Right atrium auricular region (tissue), 2 donors: ENCODE measurements at places on chromosomes 12 and 14. TPM values are rescaled to one million over a fixed set of nuclear protein-coding genes. Genes with fewer than 3 reads are reported as not detected.

- DNase-seq: no peak
These were observed 68.0 kb downstream of the AVPR1A start for GRCh38 chr12:63083046-63083445.

- DNase-seq: no peak
These were observed 420.5 kb downstream of the GXYLT1 start for GRCh38 chr12:41724216-41724615.

DNA sequence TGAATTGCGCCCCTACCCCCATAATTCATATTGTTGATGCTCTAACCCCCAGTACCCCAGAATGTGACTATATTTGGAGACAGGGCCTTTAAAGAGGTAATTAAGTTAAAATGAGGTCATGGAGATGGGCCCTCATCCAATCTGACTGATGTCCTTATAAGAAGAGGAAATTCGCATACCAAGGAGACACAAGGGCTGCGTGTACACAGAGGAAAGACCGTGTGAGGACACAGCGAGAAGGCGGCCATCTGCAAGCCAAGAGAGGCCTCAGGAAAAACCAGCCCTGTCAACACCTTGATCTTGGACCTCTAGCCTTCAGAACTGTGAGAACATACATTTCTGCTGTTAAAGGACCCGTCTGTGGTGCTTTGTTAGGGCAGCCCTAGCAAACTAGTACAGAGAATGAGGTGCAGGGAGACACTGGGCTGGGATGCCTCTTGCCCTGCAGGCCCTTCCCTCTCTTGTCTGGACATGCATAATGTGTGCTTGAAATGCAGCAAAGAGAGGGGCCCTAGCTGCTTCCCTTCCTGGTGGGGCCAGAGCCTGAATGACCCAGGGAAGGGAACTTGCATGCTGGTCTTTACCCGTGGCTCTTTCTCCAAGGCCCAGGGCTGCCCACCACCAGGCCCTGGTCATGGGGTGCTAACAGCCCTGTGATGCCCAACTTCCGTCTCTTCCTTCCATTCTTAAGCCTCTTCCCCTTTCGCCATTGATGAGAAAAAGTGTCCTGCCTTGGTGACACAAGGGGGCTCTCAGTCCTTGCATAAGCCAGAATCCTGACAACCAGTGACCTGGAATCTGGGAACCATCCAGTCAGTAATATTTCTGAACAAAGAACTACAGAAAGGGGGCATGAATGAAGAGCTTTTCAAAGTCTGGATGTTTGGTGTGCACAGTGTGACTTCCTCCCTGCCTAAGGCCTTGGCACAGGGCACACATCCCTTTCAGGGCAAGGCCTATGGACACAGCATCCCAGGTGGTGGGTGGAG, 50.0 kb upstream of the GPATCH2L start:
- DNase-seq: no peak

DNA sequence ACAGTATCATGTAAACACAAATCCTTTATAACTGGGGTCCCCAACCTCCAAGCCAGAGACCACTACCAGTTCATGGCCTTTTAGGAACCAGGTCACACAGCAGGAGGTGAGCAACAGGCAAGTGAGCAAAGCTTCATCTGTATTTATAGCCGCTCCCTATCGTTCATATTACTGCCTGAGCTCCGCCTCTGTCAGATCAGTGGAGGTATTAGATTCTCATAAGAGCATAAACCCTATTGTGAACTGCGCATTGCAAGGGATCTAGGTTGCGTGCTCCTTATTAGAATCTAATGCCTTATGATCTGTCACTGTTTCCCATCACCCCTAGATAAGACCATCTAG, 49.9 kb downstream of the LRP6 start:
- DNase-seq: no peak

GRCh38 chr12:3542156-3542555, 51.2 kb downstream of the PRMT8 start:
- no peak for DNase-seq

DNA sequence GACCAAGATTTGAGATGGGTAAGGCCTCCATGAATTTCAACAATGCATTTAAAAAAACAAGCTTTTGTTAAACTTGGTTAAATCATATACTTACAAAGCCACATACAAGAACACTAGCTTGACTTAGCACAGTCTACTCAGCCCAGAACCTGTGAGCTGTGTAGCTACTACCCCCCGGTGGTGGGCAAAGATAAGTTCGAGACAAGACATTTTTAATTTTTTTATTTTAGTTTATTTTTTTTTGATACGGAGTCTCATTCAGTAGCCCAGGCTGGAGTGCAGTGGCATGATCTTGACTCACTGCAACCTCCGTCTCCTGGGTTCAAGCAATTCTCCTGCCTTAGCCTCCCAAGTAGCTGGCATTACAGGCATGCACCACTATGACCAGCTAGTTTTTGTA, 3.7 kb upstream of the NECAP1 start:
- no peak for DNase-seq

DNA sequence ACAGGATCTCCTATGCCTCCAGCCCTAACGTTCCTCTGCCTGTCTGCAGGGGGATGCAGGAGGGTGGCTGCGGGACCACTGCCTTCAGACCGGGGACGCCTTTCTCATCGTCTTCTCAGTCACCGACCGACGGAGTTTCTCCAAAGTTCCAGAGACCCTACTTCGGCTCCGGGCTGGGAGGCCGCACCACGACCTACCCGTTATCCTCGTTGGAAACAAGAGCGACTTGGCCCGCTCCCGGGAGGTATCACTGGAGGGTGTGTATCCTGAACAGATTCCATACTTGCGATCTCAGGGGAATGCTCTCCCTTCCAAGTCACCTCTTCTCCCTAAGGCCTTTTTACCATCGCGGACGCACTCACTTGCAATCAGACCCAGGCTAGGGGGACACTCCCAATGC, 3.0 kb downstream of the REM2 start:
- no peak for DNase-seq

DNA sequence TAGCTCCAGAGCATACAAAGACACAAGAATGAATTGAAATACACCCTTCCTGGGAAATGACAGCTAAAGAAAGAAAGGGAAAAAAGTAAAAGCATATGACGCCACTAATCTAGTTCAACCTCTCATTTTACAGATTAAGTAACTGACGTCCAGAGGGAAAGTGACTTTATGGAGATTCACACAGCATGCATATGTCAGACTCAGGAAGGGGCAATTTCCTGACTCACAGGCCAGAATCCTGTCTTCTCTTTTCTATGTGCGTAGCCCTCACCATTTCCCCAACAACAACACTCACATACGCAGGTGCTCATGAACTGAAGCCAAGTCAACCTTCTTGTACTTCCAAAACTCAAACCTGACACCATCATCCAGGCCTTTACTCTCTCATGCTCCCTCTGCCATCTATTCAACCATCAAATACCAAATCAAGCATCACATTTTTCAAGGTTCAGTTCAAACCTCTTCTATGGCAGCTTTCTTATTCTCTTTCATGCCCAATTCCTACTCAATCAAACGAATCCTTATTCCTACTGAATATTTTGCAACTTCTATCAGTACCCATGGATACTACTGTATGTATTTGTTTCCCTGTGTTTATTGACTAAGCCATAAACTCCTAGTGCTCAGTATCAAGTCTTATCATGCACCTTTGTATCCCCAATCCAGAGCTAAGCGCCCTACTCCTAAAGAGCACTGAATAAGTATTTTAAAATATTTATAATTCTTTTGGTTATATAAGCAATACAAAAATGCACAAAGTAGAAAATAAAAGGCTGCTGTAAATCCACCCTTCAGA, 52.8 kb downstream of the STXBP6 start:
- DNase-seq: no peak

The ZC3H10 gene
- total RNA-seq: 2.1 TPM

The ENDOU gene
- total RNA-seq: 2.1 TPM

The METTL25 gene
- 16.3 TPM for total RNA-seq

The SSPN gene
- total RNA-seq: 52.4 TPM
